ENCODE measurements at places on chromosomes 5 and 9. TPM values are rescaled to one million over a fixed set of nuclear protein-coding genes. Genes with fewer than 3 reads are reported as not detected.

Gene STING1
- total RNA-seq: 92.9 TPM

Gene ARHGEF37
- 8.0 TPM for total RNA-seq

Gene SLC1A1
- 27.1 TPM for total RNA-seq

Gene ARSI
- total RNA-seq: not detected

Gene FAT2
- total RNA-seq: under 0.01 TPM

Gene KIF3A
- 15.8 TPM for total RNA-seq

Gene TPRN
- 8.7 TPM for total RNA-seq

All from thoracic aorta endothelial cell (primary cell).